ENCODE measurements at places on chromosomes 1 and 21.

- DNase-seq: no peak
Measured at GRCh38 chr1:4109628-4109940, 209.5 kb upstream of the C1orf174 start.

- no peak for DNase-seq
Measured at GRCh38 chr1:229196404-229197264, 74.3 kb upstream of the RAB4A start.

- DNase-seq: no peak
Measured at GRCh38 chr1:16260814-16261213, 23.8 kb upstream of the CPLANE2 start.

DNA sequence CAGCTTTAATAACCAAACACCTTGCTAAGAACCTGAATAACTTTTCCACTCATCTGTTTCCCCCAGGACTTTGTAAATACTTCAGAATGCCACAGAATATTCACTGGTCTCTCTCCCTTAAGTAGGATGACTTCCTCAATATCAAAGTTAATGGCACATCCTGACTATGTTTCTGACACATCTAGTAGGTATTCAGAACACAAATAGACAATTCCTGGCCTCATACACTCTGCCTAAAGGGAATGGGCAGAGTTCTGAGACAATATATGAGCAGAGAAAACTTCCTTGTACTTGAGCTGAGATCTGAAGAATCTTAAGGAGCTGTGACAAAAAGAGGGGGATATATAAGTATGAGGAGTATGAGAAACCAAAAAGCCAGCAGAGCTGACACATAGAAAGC, 34.8 kb downstream of the ANKRD13C start:
- no peak for DNase-seq

DNA sequence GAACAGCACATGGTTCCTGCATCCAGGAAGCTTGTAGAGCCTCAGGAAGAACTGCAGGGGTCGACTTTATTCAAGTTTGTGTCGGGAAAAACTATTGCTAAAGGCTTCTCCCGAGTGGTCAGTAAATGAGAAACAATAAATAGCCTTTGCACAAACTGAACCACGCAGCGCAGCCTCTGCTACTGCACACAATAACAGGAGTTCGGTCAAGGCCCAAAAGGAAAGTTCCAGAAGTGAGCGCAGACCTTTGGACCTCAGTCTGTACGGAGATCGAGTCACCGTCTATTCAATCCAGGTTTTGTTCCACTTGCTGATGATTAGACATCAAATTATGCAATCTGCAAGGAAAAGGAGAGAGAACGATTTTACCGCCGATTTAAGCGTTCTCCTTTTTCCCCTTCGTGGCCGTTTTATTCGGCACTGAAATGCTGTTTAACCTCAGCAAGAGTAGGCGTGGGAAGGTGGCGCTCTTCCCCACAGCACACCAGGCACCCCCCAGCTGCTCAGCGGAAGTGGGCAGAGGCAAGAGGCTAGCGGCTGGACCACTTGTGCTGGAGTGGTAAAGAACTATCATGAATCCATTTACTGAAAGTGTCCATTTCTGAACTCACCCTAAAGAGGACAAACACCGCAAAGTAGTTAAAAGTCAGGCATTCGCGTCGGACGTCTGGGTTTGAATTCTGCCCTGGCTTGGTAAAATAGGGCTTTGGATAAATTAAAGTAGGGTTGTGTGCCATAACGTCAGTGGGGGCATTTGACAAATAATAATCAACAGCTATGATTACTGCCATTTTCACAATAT, 6.1 kb upstream of the LHX8 start:
- DNase-seq: no peak

DNA sequence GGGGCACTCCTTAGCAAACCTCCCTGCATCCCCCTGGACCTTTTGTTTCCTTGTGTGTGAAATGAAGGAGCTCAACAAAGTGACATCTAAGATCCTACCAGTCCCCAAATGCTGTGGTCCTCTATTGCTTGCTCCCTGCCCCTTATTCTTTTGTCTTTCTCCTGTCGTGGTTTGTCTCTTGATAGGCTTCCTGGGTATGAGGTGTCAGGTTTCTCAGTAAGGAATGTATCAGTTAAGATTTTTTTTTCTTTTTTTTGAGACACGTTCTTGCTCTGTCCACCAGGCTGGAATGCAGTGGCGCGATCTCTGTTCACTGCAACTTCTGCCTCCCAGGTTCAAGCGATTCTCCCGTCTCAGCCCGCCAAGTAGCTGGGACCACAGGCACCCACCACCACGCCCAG, 16.8 kb downstream of the CNIH3 start:
- no peak for DNase-seq

DNA sequence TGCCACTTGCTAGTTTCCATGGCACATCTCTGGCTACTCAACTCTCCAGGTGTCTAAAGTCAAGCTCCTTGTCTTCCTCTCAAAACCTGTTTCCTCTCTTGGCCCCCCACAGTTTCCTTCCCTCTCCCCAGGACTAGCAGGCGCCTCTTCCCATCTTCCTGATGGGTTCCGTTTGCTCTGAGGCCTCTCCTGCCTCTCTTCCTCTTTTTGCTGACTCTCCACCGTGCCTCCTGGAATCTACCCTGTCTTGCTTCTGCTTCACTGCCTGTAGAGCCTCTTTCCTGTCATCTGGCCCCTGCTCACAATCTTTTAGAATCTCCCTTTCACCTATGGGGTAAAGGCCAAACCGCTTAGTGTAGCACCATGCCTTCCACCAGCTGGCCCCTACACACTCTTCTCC, 21.8 kb upstream of the LHX4 start:
- DNase-seq: no peak

- DNase-seq: no peak
Measured at GRCh38 chr1:17027900-17028299, 16.2 kb upstream of the ATP13A2 start.

- no peak for DNase-seq
Measured at GRCh38 chr1:31502926-31503511, 73.3 kb upstream of the TINAGL1 start.

- no peak for DNase-seq
Measured at GRCh38 chr1:53084589-53084971, 22.6 kb downstream of the PODN start.

- no peak for DNase-seq
Measured at GRCh38 chr1:75328691-75329090, 194.5 kb downstream of the LHX8 start.

GRCh38 chr1:31587720-31588423, 11.6 kb downstream of the TINAGL1 start:
- DNase-seq: no peak

GRCh38 chr1:157292302-157292701, 154.1 kb upstream of the ETV3 start:
- DNase-seq: no peak

DNA sequence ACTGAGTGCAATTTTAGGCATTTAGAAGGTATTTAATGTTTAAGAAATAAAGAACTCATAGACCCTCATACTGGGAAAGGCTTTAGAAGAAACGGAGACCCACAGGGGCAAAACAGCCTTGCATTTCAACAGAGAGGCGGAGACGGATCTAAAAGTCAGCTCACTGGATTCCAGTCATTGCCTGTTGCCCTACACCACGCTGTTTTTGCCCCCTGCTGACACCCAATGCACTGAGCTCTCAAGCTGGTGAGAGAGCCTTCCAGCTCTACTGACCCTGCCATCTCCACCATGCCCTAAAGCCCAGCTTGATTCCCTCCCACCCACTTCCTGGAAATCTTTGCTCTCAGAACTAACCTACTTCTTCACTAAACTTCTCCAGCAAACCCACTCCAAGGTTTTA, 7.2 kb upstream of the TRAF3IP3 start:
- DNase-seq: no peak

DNA sequence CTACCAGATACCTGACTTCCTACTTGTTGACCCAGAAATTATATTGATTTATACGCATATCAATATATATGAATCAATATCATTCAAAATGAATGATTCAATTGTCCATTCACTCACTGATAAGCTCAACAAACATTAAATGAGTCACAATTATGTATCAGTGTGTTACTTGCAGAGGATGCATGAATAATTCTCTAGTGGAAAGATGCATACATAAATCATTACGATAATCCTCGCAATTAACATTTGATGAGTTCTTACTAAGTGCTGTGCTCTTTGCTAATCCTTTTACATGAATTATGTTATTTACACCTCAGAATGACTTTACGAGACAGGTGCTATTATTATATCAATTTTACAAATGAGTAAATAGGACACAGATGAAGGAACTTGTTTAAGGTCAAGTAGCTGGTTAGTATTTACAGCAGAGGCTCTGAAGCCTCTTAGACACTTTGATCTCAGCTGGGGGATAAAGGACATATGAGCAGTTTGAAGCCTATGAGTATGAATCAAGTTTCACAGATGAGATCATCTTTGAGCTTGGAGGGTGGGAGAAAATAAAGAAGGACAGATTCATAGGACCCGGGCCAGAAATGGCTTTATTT, 112.8 kb upstream of the ADAMTS5 start:
- DNase-seq: no peak

- DNase-seq: no peak
Measured at GRCh38 chr1:91682882-91683597, 182.4 kb downstream of the CDC7 start.

DNA sequence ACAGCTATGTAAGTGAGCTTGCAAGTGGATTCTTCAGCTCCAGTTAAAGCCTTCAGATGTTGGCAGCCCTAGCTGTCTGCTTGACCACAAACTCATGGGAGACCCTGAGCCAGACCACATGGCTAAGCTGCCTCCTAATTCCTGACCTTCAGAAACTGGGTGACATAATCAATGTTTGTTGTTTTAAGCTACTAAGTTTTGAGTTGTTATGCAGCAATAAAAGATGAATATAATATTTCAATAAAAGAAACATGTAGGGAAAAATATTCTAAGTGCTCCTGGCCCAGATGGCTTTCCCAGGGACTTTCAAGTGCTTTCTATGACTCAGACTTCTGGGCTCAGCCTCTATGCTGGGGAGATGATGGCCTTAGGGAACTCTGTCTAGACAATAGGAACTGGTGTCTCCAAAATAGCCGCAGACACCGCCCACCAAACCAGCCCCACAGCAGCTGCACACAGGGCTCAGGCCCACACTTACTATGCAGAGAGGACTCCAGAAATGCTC, 20.3 kb upstream of the AZIN2 start:
- DNase-seq: no peak

- no peak for DNase-seq
Measured at GRCh38 chr1:219412772-219413171, 200.1 kb downstream of the ZC3H11B start.

DNA sequence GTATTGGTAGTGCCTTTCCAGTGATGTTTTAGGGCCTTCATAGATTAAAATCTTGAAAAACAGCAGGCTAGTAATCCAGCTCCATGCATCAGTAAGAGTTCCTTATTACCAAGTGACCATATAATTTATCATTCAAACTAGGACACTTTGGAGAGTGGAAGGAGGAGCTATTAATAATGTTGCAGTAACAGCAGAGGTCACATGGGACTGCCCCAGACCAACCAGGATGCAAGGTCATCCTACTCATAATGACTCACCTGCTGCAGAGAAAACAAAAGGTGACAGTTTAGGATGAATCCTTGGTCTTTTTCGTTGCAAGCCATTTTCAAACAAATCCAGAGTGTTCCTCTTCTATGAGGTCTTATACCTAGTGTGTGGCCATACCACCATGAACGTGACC, 187.4 kb downstream of the NUF2 start:
- no peak for DNase-seq

- no peak for DNase-seq
Measured at GRCh38 chr1:228857611-228858010, 122.3 kb downstream of the RHOU start.

- DNase-seq: no peak
Measured at GRCh38 chr21:45228656-45229240, 58.9 kb downstream of the POFUT2 start.

- no peak for DNase-seq
Measured at GRCh38 chr1:153606194-153606593, 6.7 kb downstream of the S100A16 start.

GRCh38 chr1:62398377-62398776, 38.5 kb upstream of the USP1 start:
- no peak for DNase-seq

DNA sequence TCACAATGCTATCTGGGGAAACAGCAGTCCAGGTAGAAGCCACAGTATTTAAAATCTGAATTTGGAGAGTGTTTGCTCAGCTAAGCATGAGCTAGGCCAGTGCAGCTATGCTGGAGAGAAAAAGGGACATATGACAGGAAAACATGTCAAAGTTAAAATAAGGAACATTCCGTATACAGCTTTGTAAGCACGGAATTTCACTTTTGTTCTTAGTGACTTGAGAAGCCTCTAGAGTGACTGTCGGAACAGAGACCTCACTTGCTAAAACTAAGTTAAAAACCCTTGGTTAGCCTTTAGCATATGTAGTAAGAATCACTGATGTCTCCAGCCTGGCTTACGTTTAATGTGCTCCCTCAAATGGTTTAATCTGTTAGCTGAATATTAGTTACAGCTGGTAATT, 661.7 kb downstream of the KCNT2 start:
- DNase-seq: no peak

GRCh38 chr1:35046730-35047129, 15.0 kb upstream of the ZMYM6 start:
- DNase-seq: no peak

- DNase-seq: no peak
Measured at GRCh38 chr21:25837533-25838265, 102.9 kb downstream of the GABPA start.

DNA sequence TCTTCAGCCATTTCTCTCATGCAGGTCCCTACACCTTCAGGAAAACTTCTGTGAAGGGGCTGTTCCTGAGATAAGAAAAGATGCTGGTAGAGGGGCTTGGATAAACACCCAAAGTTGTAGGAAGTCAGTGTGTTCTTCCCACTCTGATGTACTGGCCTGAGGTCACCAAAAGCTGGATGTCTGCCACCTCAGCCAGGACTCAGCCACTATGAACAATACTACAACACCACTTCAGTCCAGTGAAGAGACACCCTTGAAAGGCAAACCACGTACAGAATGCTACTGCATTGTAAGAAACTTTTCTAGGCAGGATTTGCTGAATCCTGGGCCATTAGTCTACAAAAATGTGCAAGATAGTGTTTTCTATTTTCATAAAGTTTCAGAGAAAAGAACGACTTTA, 2.4 kb downstream of the PTPN14 start:
- no peak for DNase-seq

DNA sequence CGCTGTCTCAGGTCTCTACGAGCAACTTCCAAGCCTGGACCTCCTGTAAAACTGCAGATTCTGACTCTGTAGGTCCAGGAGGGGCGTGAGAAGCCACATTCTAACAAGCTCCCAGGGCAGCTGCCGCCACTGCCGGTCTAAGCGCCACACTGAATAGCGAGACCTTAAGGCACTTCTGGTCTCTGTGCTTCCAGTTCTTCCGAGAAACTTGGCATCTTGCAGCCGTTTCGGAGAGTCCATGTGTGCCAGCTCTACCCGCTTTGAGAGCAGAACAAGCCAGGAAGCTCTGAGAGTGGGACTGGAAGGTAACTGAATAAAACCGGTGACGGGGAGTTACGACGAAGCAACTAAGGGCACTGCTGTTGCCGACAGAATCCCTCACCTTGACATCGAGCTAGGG, 12.5 kb downstream of the AGT start:
- DNase-seq: no peak

Data from activated T-cell treated with anti-CD3 and anti-CD28 coated beads for 1 hour (primary cell).